ENCODE measurements at places on chromosomes 7 and 10. TPM values are rescaled to one million over a fixed set of nuclear protein-coding genes. Genes with fewer than 3 reads are reported as not detected.

ANKRD30A gene
- total RNA-seq = not detected

SHLD2 gene
- 28.2 TPM for total RNA-seq

SFTPA2 gene
- total RNA-seq = not detected

ARPC1A gene
- 214 TPM for total RNA-seq

SEMA3C gene
- total RNA-seq = 5.5 TPM

ATAD1 gene
- total RNA-seq = 31.5 TPM

PRSS1 gene
- total RNA-seq = not detected

ZNF425 gene
- 0.73 TPM for total RNA-seq

PTPRZ1 gene
- total RNA-seq = not detected

UPK3B gene
- not detected for total RNA-seq

LDB1 gene
- total RNA-seq = 33.0 TPM

STAG3 gene
- total RNA-seq = 0.42 TPM

GPR26 gene
- not detected for total RNA-seq

SLC35G1 gene
- total RNA-seq = 4.4 TPM

ASAH2 gene
- total RNA-seq = 0.46 TPM

TDRD1 gene
- total RNA-seq = not detected

FAM25A gene
- total RNA-seq = not detected

CACNB2 gene
- not detected for total RNA-seq

CYP3A7 gene
- total RNA-seq = not detected

ATOH7 gene
- total RNA-seq = not detected

POM121C gene
- 5.1 TPM for total RNA-seq

OGDHL gene
- 0.26 TPM for total RNA-seq

PDE1C gene
- total RNA-seq = 0.11 TPM

MCU gene
- 22.4 TPM for total RNA-seq

BTBD16 gene
- not detected for total RNA-seq

Data from pulmonary artery endothelial cell (primary cell).